ENCODE measurements at places on chromosomes 1 and 21. TPM values are rescaled to one million over a fixed set of nuclear protein-coding genes. Genes with fewer than 3 reads are reported as not detected.

LEPR gene
- total RNA-seq, result 136 TPM

TSSK3 gene
- total RNA-seq, result 0.13 TPM

CD1D gene
- total RNA-seq, result under 0.01 TPM

TACSTD2 gene
- 33.0 TPM for total RNA-seq

TMEM82 gene
- total RNA-seq, result not detected

CD58 gene
- 7.3 TPM for total RNA-seq

All from bladder microvascular endothelial cell (primary cell).